Activated T-cell treated with anti-CD3 and anti-CD28 coated beads, Interleukin-2, amount 50 U/mL, for 1 hour (primary cell): ENCODE measurements at places on chromosomes 2 and 18.

GRCh38 chr2:138244501-138244925 is 257.1 kb upstream of the SPOPL start:
- no peak for DNase-seq

DNA sequence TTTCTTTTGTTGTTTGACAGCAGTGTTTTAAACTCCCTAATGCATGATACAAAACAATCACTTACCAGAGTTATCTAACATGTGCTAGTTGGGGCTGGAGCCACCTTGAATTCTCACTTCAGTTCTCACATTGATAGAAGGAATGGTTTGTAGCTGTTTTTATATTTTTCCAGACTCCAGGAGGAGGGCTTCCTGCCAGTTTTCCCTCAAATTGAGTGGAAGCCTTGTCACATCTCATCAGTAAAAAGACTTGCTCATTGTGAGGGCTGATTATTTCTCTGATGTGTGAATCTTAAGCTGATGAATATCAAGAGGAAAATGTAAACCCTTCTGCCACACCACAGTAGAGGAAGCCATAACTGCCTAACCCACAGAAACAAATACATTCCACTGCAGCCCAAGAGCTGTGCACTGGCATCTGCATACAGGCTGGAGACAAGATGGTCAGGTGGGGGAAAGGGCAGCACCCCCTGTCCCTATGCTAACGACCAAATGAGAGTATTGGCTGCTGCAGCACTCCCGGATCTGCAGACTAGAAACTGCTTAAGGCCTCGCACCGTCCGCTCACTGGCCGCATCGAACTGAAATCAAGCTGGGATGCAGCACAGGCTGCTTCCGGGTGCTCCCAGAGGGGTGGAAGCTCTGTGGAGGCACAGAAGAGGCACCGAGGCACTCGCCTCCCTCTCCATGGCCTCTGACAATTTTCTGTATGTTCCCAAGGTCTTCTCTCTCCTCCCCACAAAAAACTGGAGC is 73.7 kb upstream of the TPO start:
- DNase-seq, result no peak

DNA sequence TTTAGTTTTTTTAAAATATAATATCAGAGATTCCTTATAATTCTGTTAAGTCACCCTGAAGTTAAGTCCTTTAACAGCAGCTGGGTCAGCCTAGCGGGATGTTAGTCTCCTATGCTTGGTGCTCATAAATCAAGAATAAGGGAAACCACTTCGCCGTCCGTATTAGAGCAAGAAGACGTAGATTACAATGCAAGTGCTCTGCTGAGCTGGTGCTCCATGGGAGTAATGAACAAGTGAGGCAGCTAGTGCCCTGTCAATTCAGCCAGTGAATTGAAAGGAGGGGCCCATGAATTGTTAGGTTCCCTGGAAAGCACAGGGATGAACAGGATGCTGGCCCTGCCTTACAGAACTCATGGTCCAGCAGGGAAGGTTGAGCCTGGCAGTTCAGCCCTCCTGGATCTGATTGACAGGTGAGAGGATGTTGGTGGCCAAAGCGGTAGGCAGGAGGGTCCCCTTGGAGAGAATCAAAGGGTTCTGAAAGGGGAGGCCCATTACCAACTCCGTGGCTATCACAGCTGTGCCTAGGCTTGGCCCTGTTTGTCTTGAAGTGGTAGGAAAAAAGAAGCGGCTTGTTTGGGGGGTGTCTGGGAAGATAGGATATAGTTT is 30.8 kb downstream of the PLB1 start:
- DNase-seq, result no peak

- DNase-seq, result no peak
These were observed 62.4 kb upstream of the MSH6 start for GRCh38 chr2:47720559-47720958.

- DNase-seq, result no peak
These were observed 181.8 kb upstream of the GCFC2 start for GRCh38 chr2:75892490-75892889.

DNA sequence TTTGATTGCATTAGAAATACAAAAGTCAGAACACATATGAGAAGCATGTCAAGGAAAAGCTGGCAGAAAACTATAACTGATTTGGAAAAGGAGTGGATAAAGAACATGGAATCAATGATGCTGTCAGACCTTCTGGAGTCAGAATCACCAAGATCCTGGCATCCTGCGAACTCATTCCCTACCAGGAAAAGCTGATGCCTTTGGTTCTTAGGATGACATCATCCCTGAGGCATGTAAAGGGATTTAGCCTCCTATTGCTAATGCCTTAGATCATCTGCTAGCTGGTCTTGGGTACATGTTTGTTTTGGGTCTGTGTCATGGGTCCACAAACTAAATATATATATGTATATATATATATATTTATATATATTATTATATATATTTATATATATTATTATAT is 680.7 kb downstream of the EPHA4 start:
- DNase-seq, result no peak

GRCh38 chr2:19607400-19607799 is 249.0 kb upstream of the OSR1 start:
- no peak for DNase-seq

- DNase-seq, result no peak
These were observed 572.7 kb upstream of the SALL3 start for GRCh38 chr18:78406743-78407465.

DNA sequence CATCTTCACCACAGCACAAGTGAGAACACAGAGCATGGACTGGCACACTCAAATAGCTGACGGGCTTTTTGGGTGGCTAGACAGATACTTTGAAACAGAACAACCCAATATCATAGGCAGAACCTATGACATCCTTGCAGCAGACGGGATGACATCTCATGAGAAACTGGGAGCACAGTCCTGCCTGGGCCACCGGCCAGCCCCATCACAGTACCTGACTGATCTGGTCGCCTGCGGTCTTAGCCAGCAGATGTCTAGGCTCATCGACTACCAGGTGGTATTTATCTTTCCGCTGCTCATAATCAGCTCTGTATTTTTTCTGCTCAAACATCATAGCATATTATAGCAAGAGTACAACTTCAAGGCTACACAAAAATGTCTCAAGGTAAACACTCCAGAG is 124.3 kb downstream of the RIF1 start:
- no peak for DNase-seq

DNA sequence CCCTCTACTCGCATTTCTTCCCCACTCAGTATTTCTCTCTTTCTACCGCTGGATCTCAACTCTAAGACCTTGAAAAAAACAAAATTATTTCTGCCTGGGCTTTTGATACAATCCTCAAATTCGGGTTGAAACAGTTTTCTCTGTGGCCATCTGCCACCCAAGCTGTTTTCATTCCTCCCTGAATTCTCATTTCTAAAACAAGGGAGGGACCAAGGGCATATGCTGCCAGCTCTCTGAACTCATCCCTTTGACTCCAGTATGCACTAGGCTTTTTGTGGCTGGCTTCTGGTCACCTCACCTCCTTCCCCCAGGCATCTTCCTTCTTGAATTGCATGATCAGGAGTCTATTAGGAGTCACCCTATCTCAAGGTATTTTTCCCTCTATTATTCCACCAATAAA is 49.5 kb downstream of the CCDC148 start:
- DNase-seq, result no peak

GRCh38 chr2:15718103-15718943 is 126.7 kb downstream of the DDX1 start:
- DNase-seq, result no peak

- no peak for DNase-seq
These were observed 97.5 kb upstream of the KCNJ3 start for GRCh38 chr2:154600927-154601494.

DNA sequence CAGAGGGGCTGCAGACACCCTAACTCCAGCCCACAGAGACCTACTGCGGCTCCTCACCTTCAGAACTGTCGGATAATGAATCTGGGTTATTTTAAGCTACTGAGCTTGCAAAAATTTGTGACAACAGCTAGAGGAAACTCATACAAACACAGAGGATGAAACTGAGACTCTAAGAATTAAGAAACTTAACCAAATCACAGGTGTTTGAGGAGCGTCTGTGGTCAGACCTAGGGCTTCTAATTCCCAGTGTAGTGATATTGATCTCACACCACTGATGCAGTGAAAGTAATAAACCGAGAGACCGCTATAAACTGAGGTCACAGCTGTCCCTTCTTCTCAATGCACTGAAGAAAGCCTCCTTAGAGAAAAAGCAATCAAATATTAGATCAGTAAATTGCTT is 110.1 kb downstream of the RGPD3 start:
- no peak for DNase-seq

DNA sequence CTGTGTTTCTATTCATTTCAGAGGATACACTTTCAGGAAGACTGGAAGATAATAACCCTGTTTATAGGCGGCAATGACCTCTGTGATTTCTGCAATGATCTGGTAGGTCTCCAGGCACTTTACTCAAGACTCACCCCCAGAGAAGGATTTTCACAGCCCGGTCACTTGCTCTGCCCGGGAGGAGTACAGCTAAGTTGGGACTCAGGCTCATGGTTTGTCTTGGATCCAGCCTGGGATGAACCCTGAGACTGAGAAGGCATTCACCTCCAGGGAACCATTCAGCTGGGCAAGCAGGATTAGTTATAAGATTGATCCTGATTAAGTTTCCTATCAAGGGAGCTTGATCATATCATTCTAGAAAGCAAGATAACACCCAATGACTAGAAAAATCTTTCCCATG is 83.7 kb downstream of the PLB1 start:
- DNase-seq, result no peak

DNA sequence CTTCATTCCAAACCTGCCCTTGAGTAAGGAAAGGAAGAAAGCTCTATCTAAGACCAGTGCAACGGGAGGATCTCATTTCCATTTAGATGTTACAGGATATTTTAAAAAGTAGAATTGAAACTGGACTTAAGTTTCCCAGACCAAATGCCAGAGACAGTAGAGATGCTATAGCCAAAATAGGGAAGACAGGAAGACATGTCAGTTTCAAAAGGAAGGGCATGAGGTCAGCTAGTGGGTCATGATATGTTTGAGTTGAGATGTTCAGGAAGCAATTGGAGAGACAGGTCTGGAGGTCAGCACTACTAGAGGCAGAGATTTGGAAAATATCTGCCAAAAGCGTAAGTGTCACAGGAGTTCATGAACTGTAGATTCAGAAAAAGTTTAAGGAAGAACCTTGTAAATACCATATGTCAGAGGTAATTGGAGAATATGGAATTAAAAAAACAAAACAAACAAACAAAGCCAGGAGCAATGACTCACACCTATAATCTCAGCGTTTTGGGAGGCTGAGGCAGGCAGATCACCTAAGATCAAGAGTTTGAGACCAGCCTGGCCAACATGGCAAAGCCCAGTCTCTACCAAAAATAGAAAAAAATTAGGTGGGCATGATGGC is 50.8 kb downstream of the EPHA4 start:
- no peak for DNase-seq

GRCh38 chr2:239778861-239779558 is 246.1 kb downstream of the NDUFA10 start:
- no peak for DNase-seq
